ENCODE measurements at places on chromosomes 7 and 10.
A peak's percentile ranks its signal among the peaks of the same experiment; 100 is the strongest.

DNA sequence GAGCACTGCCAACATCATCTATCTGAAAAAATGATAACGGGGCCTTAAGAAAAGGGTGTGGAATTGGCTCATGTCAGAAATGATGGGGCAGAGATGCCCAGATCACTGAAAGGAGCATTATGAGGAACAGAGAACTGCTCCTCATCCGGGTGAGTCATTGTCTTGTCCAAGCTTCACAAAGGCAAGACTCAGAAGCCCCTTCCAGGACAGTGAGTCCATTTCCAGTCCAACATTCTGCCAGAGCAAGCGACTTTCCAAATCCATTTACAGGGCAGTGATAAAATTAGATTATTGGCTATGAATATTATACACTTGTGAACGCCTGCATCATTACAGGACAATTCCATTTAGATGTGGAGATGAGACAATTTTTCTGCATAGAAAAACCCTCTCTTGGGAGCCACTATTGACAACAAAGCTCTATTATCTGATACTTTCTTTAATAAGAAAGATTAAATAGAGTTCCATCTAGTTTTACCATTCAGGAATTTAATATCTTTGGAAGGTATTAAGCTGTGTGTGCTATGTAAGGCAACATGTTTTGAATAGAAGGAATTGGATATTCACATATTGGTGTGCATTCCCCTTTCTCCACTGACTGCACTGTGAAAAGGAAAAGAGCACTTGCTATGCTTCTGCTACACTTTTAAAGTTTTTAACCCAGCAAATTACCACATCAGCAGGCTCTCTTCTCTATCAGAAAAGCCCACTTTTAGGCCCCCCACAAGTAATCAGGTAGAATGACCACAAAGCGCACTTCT lies 159.6 kb downstream of the NRP1 start:
- no peak for DNase-seq

- DNase-seq, result no peak
Observed at GRCh38 chr10:79430936-79431335, 14.5 kb downstream of the ZCCHC24 start.

- no peak for DNase-seq
Observed at GRCh38 chr10:98373260-98374040, 41.5 kb downstream of the PYROXD2 start.

DNA sequence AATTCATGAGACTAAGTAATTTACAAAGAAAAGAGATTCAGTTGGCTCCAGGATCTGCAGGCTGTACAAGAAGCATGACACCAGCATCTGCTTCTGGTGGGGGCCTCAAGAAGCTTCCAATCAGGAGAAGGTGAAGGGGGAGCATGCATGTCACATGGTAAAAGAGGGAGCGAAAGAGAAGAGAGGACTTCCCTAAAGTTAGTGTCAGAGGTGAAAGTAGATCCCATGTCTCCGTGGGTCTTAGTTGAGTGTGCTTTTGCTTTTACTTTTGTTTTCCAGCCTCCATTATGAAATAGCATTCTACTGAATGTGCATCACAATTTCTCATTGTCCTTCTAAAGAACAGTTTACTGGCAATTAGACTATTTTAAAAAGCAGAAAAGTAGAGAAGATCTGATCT lies 213.6 kb upstream of the FZD1 start:
- no peak for DNase-seq

- no peak for DNase-seq
Observed at GRCh38 chr7:124779194-124779593, 13.6 kb upstream of the GPR37 start.

GRCh38 chr10:71564194-71564820 lies 155.3 kb downstream of the C10orf105 start:
- DNase-seq, result no peak

DNA sequence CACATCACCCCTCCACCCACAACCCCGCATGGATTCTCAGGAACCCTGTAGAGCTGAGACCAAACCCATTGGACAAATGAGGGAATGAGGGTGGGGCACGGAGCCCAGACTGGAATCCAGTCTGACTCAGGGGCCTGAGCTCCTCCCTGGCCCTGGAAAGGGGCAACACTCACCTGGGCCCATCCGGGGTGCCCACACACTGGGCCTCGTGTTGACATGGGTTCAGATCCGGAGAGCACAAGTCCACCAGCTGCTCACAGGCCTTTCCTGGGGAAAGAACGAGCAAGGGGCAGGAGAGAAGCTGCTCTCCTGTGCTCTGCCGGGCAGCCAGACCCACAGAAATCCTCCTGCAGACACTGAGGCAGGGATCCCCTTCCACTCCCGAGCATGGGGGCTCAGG lies 172.2 kb downstream of the SLIT1 start:
- no peak for DNase-seq

DNA sequence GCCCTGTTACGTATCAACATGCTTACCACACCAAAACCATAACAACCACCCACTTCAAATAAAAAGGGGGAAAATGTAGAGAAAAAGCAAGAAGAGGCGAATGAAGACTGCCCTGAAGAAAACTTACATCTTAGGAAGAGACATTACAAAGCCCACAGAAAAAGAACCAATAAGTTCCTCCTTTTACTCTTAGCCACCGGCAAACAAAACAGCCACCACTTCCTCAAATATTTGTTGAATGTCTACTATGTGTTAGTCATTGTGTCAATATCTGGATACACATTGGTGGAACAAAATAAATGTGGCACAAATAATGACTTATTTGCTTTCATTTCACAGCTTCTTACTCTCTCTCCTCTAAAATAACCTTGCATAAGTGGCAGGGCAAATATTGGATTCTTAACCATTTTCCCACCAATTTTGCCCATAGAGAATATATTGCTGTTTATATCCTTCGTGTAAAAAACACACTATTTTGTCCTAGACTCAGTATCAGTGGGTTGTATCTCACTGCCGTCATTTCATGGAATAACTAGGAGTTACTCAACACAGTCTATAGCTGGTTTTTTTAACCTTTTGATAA lies 106.8 kb downstream of the ANK3 start:
- DNase-seq, result peak; percentile 31

Measured in mucosa of descending colon (tissue), 3 donors.